ENCODE measurements at places on chromosomes 6 and 20.

DNA sequence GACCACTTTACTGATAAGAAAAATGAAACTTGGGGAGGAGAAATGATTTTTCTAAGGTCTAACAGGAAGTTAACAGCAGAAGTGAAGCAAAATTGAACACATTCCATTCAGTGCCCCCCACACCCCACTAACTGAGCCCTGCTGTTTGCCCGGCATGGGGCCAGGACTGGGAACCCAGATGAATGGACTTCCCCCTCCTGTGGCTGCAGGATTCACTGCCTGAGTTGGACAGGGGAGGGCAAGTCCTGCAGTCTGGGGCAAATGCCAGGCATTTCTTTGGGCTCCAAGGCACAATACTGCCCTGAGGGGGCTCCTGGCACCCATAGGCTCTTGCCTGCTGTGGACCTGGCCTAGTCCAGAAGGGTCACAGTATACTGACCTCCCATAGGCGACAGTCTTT is 28.3 kb downstream of the FYN start:
- no peak for DNase-seq

DNA sequence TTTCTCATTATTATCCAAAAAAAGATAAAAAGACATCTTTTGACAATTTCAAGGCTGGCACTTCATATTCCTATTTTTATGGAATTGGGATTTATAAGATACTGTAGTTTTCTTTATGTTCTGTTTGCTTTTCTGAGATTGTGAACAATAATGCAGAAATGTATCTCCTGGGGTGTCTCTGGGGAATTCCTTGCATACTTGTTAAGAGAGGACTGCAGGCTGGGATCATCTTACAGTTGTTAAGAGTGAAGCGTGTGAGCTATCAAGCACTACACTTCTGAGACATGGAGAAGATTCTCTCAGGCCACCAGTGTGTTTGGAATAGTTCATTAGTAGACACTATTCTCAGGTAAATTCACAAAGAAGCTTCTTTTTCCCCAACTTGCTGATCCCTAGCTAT is 963.3 kb upstream of the GJE1 start:
- no peak for DNase-seq

DNA sequence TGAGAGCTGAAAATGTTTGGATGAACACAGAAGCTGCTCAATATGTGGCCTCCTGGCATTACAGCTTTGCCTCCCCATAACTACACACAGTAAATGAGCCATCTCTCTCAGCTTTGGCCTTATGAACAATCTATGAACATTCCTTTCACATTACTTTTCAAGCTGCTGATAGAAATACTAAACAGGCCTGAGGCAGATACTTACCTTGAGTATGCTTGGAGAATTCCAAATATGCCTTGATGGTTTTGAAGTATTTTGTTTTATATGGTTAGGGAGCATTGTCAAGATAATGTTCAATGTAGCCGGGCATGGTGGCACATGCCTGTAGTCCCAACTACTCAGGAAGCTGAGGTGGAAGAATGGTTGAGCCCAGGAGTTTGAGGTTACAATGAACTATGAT is 104.5 kb downstream of the CD24 start:
- no peak for DNase-seq

- DNase-seq, result no peak
Observed at GRCh38 chr6:160883560-160883959, 108.0 kb upstream of the MAP3K4 start.

- DNase-seq, result no peak
Observed at GRCh38 chr20:41769592-41770018, 151.4 kb upstream of the CHD6 start.

DNA sequence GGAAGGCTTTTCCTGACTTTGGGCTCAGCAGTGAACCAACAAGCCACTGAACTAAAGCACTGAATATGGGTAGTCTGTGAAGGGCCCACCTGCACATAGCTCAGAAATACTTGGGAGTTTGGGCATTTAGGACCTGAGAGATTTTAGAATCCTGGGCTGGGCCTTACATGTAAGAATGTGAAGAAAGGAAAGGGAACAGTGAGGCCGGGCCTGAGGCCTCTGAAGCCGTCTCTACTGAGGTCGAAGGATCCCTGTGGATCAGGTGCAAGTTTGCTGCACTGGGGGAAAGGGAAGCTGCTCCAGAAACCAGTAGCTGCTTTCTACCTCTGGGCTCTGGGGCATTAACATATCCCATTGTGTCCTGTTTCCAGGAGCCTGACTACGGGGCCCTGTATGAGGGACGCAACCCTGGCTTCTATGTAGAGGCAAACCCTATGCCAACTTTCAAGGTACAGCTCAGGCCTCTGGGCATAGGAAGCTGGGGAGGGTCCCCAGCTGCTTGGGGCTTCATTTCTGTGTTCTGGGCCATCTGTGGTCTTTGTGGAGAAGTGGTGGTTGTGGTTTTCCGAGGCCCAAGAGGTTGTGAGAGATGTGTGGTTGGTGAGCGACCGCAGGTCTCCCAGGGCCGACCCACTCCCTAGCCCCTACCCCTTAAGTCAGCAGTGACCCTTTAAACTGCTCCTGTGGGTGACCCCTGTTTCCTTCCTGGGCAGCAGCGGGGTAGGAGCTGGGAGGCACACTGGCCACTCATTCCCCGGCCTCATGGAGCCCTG is 30.3 kb downstream of the PLCG1 start:
- no peak for DNase-seq

Measured in neuronal stem cell (in vitro differentiated cells).